ENCODE measurements at places on chromosomes 11 and 22. TPM values are rescaled to one million over a fixed set of nuclear protein-coding genes. Genes with fewer than 3 reads are reported as not detected.

DNA sequence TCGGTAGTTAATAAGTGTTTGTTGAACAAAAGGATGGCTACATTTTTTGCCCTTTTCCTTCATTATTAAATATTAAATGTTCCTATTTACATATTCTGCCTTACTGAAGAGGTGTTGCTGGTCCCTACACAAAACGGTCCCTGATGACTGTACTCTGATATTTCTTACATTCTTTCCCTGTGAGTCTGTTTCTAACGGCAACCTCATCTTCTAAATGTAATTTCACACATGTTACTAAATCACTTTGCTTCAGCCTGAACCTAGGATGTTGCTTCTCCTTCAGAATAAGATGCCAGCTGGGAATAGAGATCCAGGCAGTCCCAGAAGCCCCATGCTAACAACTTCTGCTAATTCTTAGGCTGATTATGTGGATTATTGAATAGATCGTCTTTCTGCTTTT is 50.3 kb downstream of the SPON1 start:
- H3K4me1 ChIP-seq = peaks cover 12% of the 10 kb centered on the region
- H3K27ac ChIP-seq = no peak overlapping the region
- no peak overlapping the region for H3K4me3 ChIP-seq
- no peaks in the 10 kb centered on the region for H3K36me3 ChIP-seq
- no peaks in the 10 kb centered on the region for H3K27me3 ChIP-seq

The CRYBA4 gene
- not detected for total RNA-seq

DNA sequence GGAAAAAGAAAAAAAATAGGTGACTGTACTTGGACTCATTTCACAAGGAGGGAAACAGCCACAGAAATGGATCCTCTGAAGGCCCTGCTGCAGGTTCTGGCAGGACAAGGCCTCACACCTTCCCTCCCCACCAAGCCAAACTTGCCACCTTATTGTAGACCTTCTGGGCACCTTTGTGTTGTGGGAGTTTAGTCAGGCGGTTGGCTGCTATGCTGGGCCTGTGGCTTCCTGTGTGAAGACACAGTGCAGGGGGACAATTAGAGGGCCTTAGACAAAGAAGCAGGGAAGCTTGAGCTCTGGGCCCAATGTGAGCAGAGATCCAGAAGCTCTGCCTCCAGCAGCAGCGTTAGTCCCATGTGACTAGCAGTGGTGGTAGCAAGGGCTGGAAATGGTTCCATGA is 4.2 kb downstream of the RAB1B start:
- H3K36me3 ChIP-seq = peaks cover 33% of the 10 kb centered on the region
- no peak for DNase-seq

The CDHR5 gene
- not detected for total RNA-seq

- no peak overlapping the region for H3K4me3 ChIP-seq
- no peak overlapping the region for H3K27ac ChIP-seq
- no peaks in the 10 kb centered on the region for H3K27me3 ChIP-seq
- no peak for DNase-seq
These were observed 149.3 kb downstream of the TMEM135 start for GRCh38 chr11:87187076-87187475.

The UBQLNL gene
- total RNA-seq = 3.4 TPM

- H3K36me3 ChIP-seq = no peaks in the 10 kb centered on the region
- no peaks in the 10 kb centered on the region for H3K27me3 ChIP-seq
- H3K27ac ChIP-seq = no peak overlapping the region
- peaks cover 14% of the 10 kb centered on the region for H3K4me1 ChIP-seq
- peak; percentile 90 for DNase-seq
These were observed 131.0 kb upstream of the LDLRAD3 start for GRCh38 chr11:35812828-35813227.

GRCh38 chr11:32138902-32139301 is 48.0 kb downstream of the RCN1 start:
- no peak overlapping the region for H3K4me3 ChIP-seq
- no peaks in the 10 kb centered on the region for H3K36me3 ChIP-seq
- no peak overlapping the region for H3K27ac ChIP-seq
- no peaks in the 10 kb centered on the region for H3K27me3 ChIP-seq
- no peaks in the 10 kb centered on the region for H3K4me1 ChIP-seq

GRCh38 chr11:30310623-30311022 is 12.3 kb upstream of the ARL14EP start:
- H3K4me3 ChIP-seq = no peak overlapping the region
- no peaks in the 10 kb centered on the region for H3K4me1 ChIP-seq
- no peaks in the 10 kb centered on the region for H3K27me3 ChIP-seq
- DNase-seq = no peak
- H3K36me3 ChIP-seq = no peaks in the 10 kb centered on the region
- no peak overlapping the region for H3K27ac ChIP-seq

The ATG16L2 gene
- total RNA-seq = 66.8 TPM

DNA sequence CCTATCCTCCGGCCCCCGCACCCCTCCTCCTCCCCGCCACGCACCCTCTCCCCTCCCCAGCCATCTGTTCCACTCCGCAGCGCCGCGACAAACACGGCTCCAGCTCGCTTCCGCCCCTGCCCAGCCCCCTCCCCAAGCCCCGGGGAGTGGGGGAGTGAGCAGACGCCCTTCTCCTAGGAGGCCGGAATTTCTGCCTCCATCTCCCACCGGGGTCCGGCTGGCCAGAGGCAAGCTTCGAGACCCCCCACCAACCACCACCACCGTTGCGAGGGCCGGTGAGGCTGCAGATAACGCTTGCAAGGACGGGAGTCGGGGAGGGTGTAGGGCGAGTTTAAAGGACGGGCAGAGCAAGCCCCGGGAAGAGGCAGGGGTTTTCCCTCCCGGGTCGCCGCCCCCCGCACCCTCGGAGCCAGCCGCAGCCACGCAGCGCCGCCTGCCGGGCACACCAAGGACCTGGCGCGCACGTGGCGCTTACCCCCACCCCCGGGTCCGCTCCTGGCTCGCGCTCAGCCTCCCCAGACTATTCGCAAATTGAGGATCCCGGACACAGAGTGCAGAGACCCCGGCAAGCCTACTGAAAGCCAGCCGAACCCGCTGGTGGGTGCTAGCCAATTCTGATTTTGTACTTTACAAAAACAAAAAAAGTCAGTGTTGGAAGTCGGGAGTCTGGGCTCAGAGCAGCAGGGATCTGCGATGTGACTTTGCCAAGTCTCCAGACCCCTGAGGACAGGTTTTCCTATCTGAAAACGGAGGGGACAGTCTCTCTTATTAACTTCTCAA is 22.6 kb downstream of the RTN4RL2 start:
- peak; percentile 62 for DNase-seq
- H3K27ac ChIP-seq = no peak overlapping the region
- H3K4me3 ChIP-seq = peak overlapping the region; percentile 41
- no peaks in the 10 kb centered on the region for H3K36me3 ChIP-seq
- no peaks in the 10 kb centered on the region for H3K4me1 ChIP-seq

- H3K4me3 ChIP-seq = no peak overlapping the region
- H3K27me3 ChIP-seq = no peaks in the 10 kb centered on the region
- H3K4me1 ChIP-seq = peaks cover 6% of the 10 kb centered on the region
- no peak overlapping the region for H3K27ac ChIP-seq
- peak; percentile 12 for DNase-seq
These were observed 30.7 kb downstream of the FAM168A start for GRCh38 chr11:73566977-73567755.

The MB gene
- total RNA-seq = 952 TPM

GRCh38 chr11:61635787-61636186 is 44.4 kb upstream of the DAGLA start:
- no peak overlapping the region for H3K4me3 ChIP-seq
- no peaks in the 10 kb centered on the region for H3K36me3 ChIP-seq
- no peak overlapping the region for H3K27ac ChIP-seq
- no peaks in the 10 kb centered on the region for H3K27me3 ChIP-seq
- no peaks in the 10 kb centered on the region for H3K4me1 ChIP-seq

The DRD2 gene
- 0.24 TPM for total RNA-seq

The SHISAL1 gene
- 2.8 TPM for total RNA-seq

The C11orf86 gene
- total RNA-seq = not detected

The OR52N5 gene
- 0.06 TPM for total RNA-seq

The SEPTIN3 gene
- 3.9 TPM for total RNA-seq

The TEF gene
- 21.1 TPM for total RNA-seq

GRCh38 chr22:42627981-42628380 is 12.4 kb downstream of the ATP5MGL start:
- H3K27ac ChIP-seq = no peak overlapping the region
- H3K36me3 ChIP-seq = peaks cover 52% of the 10 kb centered on the region
- H3K4me1 ChIP-seq = no peaks in the 10 kb centered on the region
- no peak for DNase-seq
- no peaks in the 10 kb centered on the region for H3K27me3 ChIP-seq

DNA sequence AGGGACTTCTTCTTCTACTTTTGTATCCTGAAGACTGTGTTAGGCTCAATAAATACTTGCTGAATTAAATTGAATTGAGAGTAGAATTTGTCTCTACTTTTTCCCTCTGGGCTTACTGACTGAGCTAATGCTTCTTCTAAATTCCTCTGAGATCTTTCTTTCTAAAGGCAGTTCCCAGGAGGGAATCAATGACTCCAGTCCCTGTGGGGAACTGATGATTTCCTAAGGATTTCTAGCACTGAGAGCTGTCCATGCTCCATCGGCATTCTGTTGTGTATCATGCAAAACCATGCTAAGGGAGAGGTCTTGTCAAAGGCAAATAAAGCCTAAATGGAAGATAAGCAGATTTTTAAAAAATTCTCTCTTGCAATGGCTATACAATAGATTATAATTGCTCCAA is 148.8 kb upstream of the KIRREL3 start:
- no peaks in the 10 kb centered on the region for H3K36me3 ChIP-seq
- H3K4me1 ChIP-seq = peaks cover 5% of the 10 kb centered on the region
- no peak overlapping the region for H3K4me3 ChIP-seq
- no peak for DNase-seq
- no peaks in the 10 kb centered on the region for H3K27me3 ChIP-seq
